Stimulated activated CD4-positive, alpha-beta T cell treated with anti-CD3 and anti-CD28 coated beads, TNF-alpha, amount 100 ng/mL, for 1 hour (primary cell): ENCODE measurements at places on chromosomes 7 and 10.

GRCh38 chr7:92697414-92697813 lies 107.2 kb upstream of the FAM133B start:
- DNase-seq: no peak

GRCh38 chr7:94562525-94562924 lies 52.9 kb downstream of the CASD1 start:
- DNase-seq: no peak

DNA sequence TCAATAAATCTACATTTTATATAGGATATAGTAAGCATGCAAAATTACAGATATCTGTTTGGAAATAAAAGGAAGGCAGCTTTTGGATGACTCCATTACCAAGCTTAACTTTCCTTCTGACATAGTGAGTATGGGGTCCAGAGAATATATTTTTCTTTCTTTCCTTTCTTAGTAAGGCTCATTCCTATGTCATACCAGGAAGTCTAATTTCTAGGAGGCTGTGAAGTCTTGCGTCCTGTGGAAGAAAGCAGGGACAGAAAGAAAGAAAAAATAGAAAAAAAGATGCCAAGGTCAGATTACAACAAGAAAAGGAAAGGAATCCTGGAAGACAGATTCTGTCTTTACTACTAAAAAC lies 36.3 kb downstream of the AKR1C8 start:
- no peak for DNase-seq

- no peak for DNase-seq
Observed at GRCh38 chr7:18013936-18014335, 13.7 kb downstream of the PRPS1L1 start.

- DNase-seq: no peak
Observed at GRCh38 chr7:157150882-157151281, 12.2 kb downstream of the UBE3C start.

DNA sequence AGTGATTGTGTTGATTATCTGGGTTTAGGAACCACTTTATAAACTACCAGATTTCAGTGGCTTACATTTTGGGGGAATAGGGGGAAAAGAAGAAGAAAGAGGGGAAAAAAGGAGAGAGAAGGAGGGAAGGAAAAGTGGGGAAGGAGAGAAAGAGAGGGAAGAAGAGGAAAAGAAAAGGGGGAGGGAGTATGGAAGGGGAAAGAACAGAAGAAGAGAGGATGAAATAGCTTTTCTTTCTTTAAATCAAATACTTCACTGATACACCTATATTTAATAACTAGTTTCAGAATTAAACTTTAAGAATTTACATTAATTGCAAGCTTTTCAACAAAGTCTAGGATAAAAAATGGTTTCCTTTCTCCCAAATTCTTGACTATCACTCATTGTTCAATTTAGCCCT lies 289.6 kb downstream of the SDHAF3 start:
- no peak for DNase-seq
